NCI-H524 treated with DMSO at 0.1 percent for 48 hours (cell line): ENCODE measurements at places on chromosomes 4 and X.
A peak's percentile ranks its signal among the peaks of the same experiment; 100 is the strongest.

GRCh38 chr4:157674699-157675098 lies 454.2 kb downstream of the GRIA2 start:
- DNase-seq, result no peak

GRCh38 chr4:185781555-185782215 lies 30.3 kb downstream of the SORBS2 start:
- no peak for DNase-seq

DNA sequence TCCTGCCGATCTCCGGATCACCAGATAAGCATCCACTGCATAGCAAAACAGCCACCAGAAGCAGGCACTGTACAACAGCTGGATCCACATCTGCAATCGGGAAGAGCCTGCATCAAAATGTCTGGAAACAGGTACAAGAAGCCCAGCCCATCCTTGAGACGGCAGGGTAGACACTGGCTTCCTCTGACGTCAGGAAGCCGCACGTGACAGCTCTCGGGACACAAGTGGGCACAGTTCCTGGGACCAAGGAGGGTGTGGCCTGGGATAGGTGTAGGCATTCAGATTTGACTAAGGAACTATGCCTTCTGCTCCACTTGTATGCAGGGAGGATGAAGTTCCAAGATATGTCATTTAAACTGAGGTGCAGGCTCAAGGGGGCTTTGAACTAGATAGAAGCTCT lies 6.3 kb downstream of the GPR143 start:
- DNase-seq, result no peak

DNA sequence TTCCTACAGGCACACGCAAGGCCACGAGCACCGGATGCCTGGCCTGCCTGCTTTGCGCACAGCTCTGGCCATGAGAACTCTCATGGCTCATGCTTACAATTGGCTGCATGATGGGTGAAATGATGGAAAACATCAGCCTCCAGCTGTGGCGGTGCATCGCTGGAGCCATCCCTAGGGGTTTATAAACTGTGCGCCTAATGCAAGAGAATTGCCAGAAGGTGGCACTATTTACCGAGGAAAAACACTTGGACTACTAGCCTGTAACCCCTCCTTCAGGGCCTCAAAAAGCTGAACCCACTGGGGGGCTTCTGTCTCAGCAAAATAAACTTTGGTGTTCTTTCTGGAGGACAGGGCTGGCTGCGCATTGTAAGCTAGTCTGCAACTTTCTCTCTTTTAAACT lies 51.9 kb downstream of the PHKA2 start:
- no peak for DNase-seq

DNA sequence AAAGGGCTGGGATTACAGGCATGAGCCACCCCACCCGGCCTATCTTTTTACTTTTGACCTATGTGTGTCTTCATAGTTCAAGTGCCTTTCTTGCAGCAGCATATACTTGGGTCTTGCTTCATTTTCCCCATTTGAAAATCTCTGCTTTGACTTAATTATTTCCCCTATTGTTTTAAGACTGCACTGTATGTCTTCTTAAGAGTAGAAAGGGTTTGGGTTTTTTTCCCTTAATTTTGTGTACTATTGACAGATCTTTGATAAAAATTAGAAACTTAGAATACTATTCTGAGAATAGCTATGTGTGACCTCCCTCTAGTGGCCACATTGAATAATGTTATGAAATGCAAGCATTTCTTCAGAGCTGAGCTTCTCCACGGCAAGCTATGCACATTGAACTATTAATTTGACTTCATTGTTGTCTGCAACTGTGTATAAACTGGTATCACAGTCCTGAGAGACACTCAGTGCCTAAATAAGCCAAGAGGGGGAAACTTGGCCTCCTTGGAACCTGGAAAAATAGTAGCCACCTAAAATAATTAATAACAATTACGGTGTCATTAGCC lies 8.7 kb upstream of the SLC25A4 start:
- DNase-seq, result no peak

GRCh38 chrX:102651242-102652011 lies at the start of gene GPRASP1:
TSS of gene GPRASP1 (plus strand) at chrX:102651483. CDS start at chrX:102653914, 2,431 bp downstream.
- DNase-seq, result peak; percentile 25

GRCh38 chr4:109232681-109233080 lies 69.8 kb downstream of the COL25A1 start:
- no peak for DNase-seq
